ENCODE measurements at places on chromosomes 2 and 18. TPM values are rescaled to one million over a fixed set of nuclear protein-coding genes. Genes with fewer than 3 reads are reported as not detected.
A peak's percentile ranks its signal among the peaks of the same experiment; 100 is the strongest.

DNA sequence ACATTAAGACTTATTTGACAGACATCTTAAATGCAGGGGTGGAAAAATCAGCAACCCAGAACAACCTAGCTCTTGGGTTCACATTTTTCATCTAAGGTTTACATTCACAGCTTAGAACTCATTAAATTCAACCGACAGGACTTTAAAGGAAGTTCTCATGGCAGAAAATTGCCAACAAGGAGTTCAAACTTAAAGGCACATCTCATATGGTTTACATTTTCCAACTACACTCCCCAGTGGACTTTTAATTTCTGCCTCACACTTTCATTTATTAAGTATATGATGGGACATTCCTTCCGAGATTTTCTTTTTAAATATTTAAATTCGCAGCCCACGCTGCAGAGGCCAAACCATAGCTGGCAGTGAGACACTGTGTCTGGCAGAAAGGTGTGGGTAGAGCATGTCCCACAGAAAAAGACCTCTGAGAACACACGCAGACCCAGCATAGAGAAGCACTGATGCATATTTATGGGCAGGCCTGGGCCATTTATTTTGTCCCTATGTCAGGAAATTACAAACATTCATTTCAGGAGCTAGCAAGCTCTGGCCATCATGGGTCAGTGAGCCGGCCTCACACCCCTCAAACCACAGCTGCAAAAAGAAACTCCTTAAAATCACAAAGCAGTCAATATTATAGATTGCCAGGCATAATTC lies 46.3 kb downstream of the STK39 start:
- H3K4me1 ChIP-seq = peaks cover 31% of the 10 kb centered on the region
- no peak for DNase-seq
- peaks cover 31% of the 10 kb centered on the region for H3K36me3 ChIP-seq
- no peak overlapping the region for H3K27ac ChIP-seq

DNA sequence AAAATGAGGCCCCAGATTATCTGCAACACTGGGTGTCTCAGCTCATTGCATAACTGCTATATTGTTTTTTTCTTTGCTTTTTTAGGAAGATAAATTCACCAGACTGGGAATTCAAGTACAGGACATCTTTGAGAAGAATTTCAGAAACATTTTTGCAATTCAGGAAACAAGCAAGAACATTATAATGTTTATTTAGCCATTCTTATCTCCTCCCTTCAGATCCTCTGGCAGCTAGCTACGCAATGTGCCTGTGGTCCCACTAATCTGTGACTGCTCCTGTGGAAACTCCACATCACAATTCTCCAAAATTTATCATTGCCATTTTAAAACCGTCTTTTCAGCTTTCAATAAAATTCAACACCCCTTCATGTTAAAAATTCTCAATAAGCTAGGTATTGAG lies 126.8 kb downstream of the SP100 start:
- H3K36me3 ChIP-seq = peaks cover 66% of the 10 kb centered on the region
- DNase-seq = no peak
- H3K27ac ChIP-seq = no peak overlapping the region
- H3K27me3 ChIP-seq = no peaks in the 10 kb centered on the region
- H3K4me3 ChIP-seq = no peak overlapping the region

DNA sequence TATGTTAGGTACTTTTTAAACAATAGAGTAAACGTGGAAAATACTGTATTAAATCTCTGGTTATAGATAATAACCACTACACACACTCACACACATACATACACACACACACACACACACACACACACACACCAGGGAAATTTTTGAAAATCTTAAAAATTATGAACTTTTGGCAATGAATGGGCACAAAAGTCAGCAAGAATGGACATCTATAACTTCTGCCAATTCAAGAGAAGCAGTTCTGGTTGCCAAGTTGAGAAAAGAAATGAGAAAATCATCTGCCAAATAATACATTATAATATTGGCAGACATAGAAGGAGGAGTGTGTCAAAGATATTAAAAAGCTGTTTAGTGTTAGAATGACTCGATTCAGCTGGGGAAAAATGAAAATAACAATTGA lies 42.9 kb upstream of the TMEM178A start:
- peaks cover 34% of the 10 kb centered on the region for H3K27me3 ChIP-seq
- H3K36me3 ChIP-seq = no peaks in the 10 kb centered on the region
- peaks cover 4% of the 10 kb centered on the region for H3K4me1 ChIP-seq
- no peak overlapping the region for H3K4me3 ChIP-seq
- DNase-seq = no peak

- H3K27me3 ChIP-seq = no peaks in the 10 kb centered on the region
- no peak overlapping the region for H3K4me3 ChIP-seq
- H3K36me3 ChIP-seq = peaks cover 56% of the 10 kb centered on the region
- H3K27ac ChIP-seq = no peak overlapping the region
- H3K4me1 ChIP-seq = peaks cover 44% of the 10 kb centered on the region
Measured at GRCh38 chr2:201197781-201198180, 14.8 kb downstream of the CASP10 start.

DNA sequence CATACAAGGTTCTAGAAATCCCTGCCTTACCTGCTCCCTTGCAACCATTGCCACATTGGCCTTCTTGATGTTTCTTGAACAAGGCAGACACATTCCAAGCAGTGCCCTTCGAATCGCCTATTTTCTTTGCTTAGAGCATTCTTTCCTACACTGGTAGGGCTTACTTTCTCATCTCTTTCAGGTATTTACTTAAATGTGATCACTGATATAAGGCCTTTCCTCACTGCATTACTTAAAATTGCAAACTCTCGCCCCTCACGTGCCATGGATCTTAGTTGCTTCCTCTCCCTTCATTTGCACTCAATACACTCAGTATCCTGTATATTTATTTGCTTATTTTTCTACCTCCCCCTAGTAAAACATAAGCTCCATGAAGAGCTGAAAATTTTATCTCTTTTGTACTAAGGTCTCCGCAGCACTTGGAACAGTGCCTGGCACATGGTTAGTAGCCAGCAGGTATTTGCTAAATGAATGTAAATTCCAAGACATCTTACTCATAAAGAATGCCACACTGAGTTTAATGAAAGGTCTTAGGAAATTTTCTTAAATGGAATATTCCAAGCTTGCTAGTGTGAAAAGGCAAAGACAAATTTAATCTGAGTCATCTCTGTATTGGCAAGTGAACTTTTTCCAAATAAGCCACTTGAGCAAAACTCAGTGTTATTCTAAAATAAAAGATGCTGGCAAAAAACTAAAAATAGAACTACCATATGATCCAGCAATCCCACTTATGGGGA lies 42.4 kb upstream of the FIGN start:
- no peaks in the 10 kb centered on the region for H3K27me3 ChIP-seq
- H3K4me1 ChIP-seq = no peaks in the 10 kb centered on the region
- H3K27ac ChIP-seq = no peak overlapping the region
- no peak for DNase-seq
- no peak overlapping the region for H3K4me3 ChIP-seq

Gene DOK6
- total RNA-seq = not detected

GRCh38 chr2:241019441-241020139 lies 21.2 kb downstream of the SNED1 start:
- no peaks in the 10 kb centered on the region for H3K4me1 ChIP-seq
- H3K27ac ChIP-seq = no peak overlapping the region
- peaks cover 4% of the 10 kb centered on the region for H3K27me3 ChIP-seq
- no peaks in the 10 kb centered on the region for H3K36me3 ChIP-seq
- no peak for DNase-seq

- H3K36me3 ChIP-seq = no peaks in the 10 kb centered on the region
- peaks cover 5% of the 10 kb centered on the region for H3K4me1 ChIP-seq
- H3K27ac ChIP-seq = no peak overlapping the region
- H3K27me3 ChIP-seq = peaks cover 3% of the 10 kb centered on the region
- peak overlapping the region; percentile 31 for H3K4me3 ChIP-seq
- DNase-seq = peak; percentile 43
Measured at GRCh38 chr2:227805578-227805977, 8.1 kb upstream of the CCL20 start.

Gene ANXA4
- 56.1 TPM for total RNA-seq

Gene C2orf15
- 0.58 TPM for total RNA-seq

Gene C1QL2
- total RNA-seq = not detected

- H3K4me3 ChIP-seq = peak overlapping the region; percentile 66
- H3K27ac ChIP-seq = peak overlapping the region; percentile 25
- no peaks in the 10 kb centered on the region for H3K36me3 ChIP-seq
- no peak for DNase-seq
- peaks cover 21% of the 10 kb centered on the region for H3K27me3 ChIP-seq
Measured at GRCh38 chr2:100000915-100001707, 141.3 kb downstream of the AFF3 start.

Gene CWC22
- 18.2 TPM for total RNA-seq

- H3K4me1 ChIP-seq = no peaks in the 10 kb centered on the region
- H3K27ac ChIP-seq = no peak overlapping the region
- no peak overlapping the region for H3K4me3 ChIP-seq
- DNase-seq = no peak
- peaks cover 6% of the 10 kb centered on the region for H3K27me3 ChIP-seq
- no peaks in the 10 kb centered on the region for H3K36me3 ChIP-seq
Measured at GRCh38 chr18:22683196-22683676, 249.9 kb upstream of the RBBP8 start.

Gene EVA1A
- not detected for total RNA-seq

Gene KCNE4
- not detected for total RNA-seq

GRCh38 chr18:55262021-55262560 lies 302.8 kb upstream of the CCDC68 start:
- H3K36me3 ChIP-seq = no peaks in the 10 kb centered on the region
- H3K4me3 ChIP-seq = no peak overlapping the region
- no peak for DNase-seq
- H3K27ac ChIP-seq = no peak overlapping the region
- peaks cover 8% of the 10 kb centered on the region for H3K27me3 ChIP-seq

Gene GCC2
- total RNA-seq = 47.8 TPM

Gene REEP1
- total RNA-seq = not detected

Gene REG1B
- total RNA-seq = not detected

Gene TNFAIP6
- total RNA-seq = not detected

- H3K27me3 ChIP-seq = no peaks in the 10 kb centered on the region
- H3K36me3 ChIP-seq = no peaks in the 10 kb centered on the region
- no peak overlapping the region for H3K27ac ChIP-seq
- no peaks in the 10 kb centered on the region for H3K4me1 ChIP-seq
- no peak for DNase-seq
- no peak overlapping the region for H3K4me3 ChIP-seq
Measured at GRCh38 chr18:36711813-36712444, 116.9 kb downstream of the TPGS2 start.

- DNase-seq = no peak
- no peaks in the 10 kb centered on the region for H3K36me3 ChIP-seq
- no peak overlapping the region for H3K4me3 ChIP-seq
- H3K27ac ChIP-seq = no peak overlapping the region
- H3K4me1 ChIP-seq = peaks cover 6% of the 10 kb centered on the region
Measured at GRCh38 chr18:48961547-48961946, 10.8 kb upstream of the SMAD7 start.

- DNase-seq = no peak
- peaks cover 18% of the 10 kb centered on the region for H3K27me3 ChIP-seq
- no peak overlapping the region for H3K27ac ChIP-seq
- H3K4me3 ChIP-seq = no peak overlapping the region
- H3K4me1 ChIP-seq = no peaks in the 10 kb centered on the region
- no peaks in the 10 kb centered on the region for H3K36me3 ChIP-seq
Measured at GRCh38 chr2:158381978-158382377, 74.6 kb downstream of the CCDC148 start.

- H3K4me1 ChIP-seq = no peaks in the 10 kb centered on the region
- H3K27me3 ChIP-seq = peaks cover 21% of the 10 kb centered on the region
- no peak overlapping the region for H3K4me3 ChIP-seq
- no peak for DNase-seq
- H3K36me3 ChIP-seq = no peaks in the 10 kb centered on the region
Measured at GRCh38 chr2:72103690-72104089, 44.0 kb downstream of the CYP26B1 start.

DNA sequence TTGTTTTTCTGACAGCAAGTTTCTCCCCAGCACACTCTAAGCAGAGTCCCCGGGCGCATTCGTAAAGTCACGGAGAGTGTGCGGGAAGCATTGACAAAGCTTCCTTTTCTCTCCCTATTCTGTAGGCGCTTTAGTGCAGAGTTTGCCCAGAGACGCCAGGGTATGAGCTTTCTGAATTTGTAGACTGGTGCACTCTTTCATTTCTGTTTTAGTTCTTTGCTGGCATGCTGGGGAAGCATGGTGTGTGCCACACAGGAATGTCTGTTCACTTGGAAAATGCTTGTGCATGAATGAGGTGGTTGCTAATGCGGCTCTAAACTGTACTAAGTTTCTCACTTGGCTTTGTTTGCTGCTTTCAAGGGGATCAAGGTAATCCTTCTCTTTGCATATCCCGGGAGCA lies 102.6 kb downstream of the RTN4 start:
- no peak overlapping the region for H3K4me3 ChIP-seq
- DNase-seq = no peak
- H3K36me3 ChIP-seq = no peaks in the 10 kb centered on the region
- H3K27me3 ChIP-seq = no peaks in the 10 kb centered on the region

Gene FSHR
- not detected for total RNA-seq

GRCh38 chr2:231250698-231251097 lies 52.3 kb downstream of the ARMC9 start:
- H3K36me3 ChIP-seq = no peaks in the 10 kb centered on the region
- H3K27me3 ChIP-seq = no peaks in the 10 kb centered on the region
- no peaks in the 10 kb centered on the region for H3K4me1 ChIP-seq
- no peak overlapping the region for H3K27ac ChIP-seq
- H3K4me3 ChIP-seq = no peak overlapping the region

Gene ADD2
- total RNA-seq = 0.45 TPM

Gene UGT1A5
- total RNA-seq = not detected

DNA sequence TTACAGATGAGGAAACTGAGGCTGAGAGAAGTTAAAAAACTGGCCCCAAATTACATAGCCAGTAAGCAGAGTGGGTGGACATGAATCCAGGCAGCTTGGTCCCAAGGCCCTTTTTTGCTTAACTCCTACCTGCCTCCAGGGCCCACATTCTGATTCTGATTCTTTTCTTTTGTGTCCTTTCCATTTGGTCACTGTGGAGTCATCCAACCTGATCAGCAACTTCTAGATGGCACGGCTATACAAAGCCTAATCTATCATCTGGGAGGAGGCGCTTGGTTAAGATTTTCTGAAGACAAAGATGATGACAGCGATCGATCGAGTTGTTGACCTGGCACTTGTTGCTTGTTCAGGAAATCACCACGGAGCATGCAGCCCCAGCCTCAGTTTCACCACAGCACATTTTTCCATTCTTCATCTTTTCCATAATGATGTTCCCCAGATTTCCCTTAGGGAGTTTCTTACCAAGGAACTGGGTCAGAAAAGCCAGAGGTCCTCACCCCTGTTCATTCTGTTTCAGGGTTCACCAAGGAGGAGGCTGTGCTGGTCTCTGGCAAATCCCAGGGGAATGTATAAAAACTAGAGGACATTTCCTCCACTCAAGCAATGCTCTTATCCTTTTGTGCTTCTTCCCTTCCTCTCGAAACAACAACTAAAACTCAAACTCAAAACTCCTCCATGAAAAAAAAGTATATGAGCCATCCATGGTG lies 6.9 kb upstream of the IGFBP2 start:
- H3K4me1 ChIP-seq = no peaks in the 10 kb centered on the region
- no peak overlapping the region for H3K27ac ChIP-seq
- H3K36me3 ChIP-seq = no peaks in the 10 kb centered on the region
- DNase-seq = no peak
- H3K4me3 ChIP-seq = no peak overlapping the region
